NCI-H748 treated with DMSO at 0.1 percent for 48 hours (cell line): ENCODE measurements at places on chromosomes 2 and 18.

GRCh38 chr2:44324971-44325426 is 36.3 kb downstream of the PREPL start:
- no peak for DNase-seq

DNA sequence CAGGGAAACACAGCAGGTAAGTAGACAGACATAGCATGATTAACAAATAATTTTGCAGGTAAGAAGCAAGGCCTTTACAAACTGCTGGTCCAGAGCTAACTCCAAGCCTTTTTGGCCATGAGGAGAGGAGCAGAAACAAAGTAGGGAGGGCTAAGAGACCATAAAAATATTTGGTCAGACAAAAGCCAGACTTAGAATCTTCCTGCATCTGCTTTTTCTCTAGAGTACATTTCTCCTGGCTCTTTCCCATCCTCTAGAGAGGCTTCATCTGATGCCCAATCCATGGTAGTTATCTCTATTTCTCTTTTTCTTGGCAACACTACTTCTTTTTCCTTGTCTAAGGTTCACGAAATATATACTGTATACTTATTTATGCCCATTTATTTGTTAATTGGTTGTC is 577.1 kb downstream of the PIK3C3 start:
- no peak for DNase-seq

- no peak for DNase-seq
These were observed 2.0 kb downstream of the DNAJC27 start for GRCh38 chr2:24969784-24970183.

DNA sequence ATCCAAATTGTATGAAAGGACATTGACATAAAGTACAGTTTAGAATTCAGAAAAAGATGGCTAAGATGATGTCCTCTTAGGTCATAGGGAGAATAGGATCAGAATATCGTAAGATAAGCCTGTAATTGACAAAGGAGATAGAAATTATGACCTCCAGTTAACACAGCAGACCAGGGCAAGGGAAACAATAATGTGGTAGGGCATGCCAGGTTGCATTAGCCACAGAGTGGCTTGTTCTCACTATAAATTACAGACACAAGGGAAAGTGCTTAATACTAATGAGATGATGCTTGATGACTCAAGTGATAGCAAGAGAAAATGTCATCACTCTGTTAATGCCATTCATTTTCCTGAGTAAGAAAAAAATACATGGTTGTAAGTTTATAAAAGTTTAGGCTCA is 48.9 kb upstream of the LRP1B start:
- no peak for DNase-seq

DNA sequence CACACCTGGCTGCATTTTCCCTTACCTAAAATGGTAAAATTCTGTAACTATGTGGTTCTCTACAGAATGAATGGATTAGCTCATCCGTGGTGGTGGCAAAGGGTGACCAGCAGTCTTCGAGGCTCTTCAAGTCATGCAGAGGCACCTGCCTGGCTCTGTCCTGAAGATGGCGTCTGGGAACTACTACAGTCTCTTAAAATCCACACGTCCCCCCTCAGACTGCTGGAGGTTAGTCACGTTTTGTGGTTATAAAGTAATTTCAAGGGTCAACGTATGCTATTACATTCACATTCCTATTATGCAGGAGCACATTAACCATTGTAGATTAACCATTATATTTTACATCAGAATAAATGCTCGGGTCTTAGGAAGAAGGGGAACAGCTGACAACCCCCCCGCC is 616.7 kb downstream of the GALR1 start:
- no peak for DNase-seq

- DNase-seq = no peak
These were observed 350.8 kb downstream of the ALK start for GRCh38 chr2:29570539-29570938.

GRCh38 chr18:62001396-62001795 is 108.6 kb upstream of the RNF152 start:
- no peak for DNase-seq

GRCh38 chr2:134413430-134413829 is 159.6 kb downstream of the MGAT5 start:
- no peak for DNase-seq

- DNase-seq = peak; percentile 46
These were observed 33.4 kb upstream of the KLHL29 start for GRCh38 chr2:23351388-23352141.

DNA sequence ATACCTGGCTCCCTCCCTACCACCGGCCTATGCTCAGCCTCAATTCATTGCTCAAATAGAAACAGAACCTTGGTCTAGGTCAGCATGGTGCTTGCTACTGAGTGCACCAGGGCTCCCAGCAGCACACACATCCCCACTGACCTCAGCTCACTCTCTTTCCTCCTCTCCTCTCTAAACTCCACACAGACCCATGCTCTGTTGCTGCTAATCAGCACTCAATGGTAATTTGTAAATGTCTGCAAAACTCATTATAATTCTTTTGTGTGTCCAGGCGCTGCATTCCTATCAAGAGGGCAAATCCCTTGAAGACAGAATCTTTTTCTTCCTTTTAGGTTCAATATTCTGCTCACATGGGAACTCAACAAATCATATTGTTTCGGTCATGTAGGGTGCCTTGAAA is 382.2 kb downstream of the CLIP4 start:
- DNase-seq = no peak

DNA sequence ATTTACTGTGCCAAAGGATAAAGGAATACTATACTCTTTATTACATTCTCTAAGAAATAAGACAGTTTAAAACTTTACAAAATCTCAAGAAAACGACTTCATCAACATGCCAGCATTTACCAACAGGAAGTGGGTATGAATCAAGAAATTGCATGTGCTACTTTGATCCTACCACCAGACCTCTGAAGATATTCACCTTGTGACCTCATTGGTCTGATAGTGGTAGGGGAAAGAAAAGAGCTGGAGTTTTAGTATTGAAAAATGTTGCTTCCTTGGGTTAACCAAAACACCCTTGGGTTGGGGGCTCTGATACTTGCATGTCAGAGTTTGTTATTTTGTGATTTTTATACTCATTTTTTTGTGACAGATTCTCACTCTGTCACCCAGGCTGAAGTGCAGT is 84.1 kb upstream of the LPIN2 start:
- DNase-seq = no peak

DNA sequence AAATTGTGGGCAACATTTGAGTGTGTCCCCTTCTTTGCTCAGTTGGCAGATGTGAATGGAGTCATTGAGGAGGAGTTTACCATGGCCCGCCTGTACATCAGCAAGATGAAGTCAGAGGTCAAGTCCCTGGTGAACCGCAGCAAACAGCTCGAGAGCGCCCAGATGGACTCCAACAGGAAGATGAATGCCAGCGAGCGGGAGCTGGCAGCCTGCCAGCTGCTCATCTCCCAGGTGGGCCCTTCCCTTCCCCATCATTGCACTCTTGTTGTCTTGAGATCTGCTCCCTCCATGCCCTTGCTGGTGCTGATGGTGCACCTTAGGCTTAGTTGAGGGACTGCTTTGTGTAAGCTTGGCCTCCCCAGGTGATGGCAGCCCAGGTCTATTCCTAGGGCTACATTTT is 47.5 kb upstream of the LYPD6B start:
- peak; percentile 20 for DNase-seq

DNA sequence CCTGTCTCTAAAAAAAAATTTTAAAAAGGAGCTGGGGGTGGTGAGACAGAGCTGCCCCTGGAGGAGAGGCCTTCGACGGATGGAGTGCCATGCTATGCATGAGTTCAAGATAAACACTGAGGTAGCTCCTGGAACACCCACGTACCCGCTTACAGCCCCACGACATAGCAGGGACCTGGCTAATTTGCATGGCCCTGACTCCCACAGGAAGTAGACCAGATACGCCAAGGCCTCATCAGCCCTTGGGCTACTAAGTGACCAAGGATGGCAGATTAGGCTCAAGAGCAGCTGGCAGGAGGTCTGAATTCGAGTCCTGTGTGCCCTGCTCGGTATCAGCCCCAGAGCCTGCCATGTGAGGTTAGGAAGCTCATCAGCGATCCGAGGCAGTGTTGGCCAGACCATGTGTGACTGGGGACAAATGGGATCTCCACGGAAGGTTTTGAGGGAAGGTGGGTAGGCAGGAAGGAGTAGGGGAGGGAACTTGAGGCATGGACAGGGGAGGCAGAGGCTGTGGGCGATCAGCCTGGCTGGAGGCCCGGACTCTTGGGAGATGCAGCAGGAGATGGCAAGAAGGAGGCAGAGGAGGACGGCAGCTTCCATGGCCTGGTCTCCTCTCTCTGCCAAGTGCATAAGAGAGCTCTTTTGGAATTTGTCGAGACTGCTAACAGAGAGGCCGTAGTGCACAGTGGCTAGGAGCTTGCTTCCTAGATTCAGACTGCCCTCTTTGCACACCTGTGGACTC is 218.3 kb downstream of the GLI2 start:
- DNase-seq = no peak

DNA sequence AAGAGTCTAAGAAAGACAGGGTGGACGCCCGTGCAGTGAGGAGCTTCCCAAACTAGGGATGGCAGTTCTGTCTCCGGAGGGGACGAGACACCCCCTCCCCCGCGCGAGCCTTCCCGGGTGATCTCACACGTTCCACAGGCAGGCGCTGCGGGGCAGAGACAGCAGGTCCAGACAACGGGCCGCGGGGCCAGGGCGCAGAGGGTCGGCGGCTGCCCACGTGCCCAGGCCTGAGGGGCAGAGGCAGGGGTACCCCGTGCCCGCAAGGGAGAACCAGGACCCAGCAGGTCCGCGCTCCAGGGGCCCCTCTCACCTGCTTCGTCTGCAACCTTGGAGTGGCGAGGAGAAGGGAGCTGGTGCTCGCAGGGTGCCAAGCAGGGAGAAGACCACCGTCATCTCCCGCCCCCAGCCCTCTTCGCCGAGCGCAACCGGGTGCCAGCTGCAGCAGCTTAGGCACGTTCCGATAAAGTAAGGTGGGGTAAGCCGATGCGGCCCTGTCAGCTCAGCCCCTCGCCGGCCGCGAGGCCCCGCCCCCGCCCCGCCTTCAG is at the start of gene GPR155:
Gene GPR155, minus strand, starts transcription at position 467 of the 545 bp plus-strand sequence. CDS start 5,073 bp downstream, outside the sequence.
- DNase-seq = no peak

- DNase-seq = no peak
These were observed 38.0 kb downstream of the TMX3 start for GRCh38 chr18:68676913-68677312.

- no peak for DNase-seq
These were observed 740.8 kb upstream of the HS6ST1 start for GRCh38 chr2:129059476-129059875.

DNA sequence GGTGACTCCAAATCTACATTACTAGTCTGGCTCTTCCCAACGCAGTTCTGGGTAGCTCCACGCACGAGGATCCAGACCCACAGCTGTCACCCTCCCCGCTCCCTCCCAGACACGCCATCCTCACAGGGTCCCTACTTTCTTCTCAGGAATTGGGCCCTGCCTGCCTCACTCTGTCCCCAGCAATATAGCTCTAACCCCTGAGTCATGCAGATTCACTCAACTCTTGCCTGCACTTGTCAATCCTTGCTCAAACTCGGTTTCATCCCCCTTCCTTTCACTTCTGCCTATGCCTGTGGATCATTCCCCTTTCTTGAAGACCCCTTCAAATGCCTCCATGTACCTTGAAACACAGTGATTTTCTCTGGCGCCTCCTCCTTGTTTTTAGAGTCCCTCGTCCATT is 5.0 kb downstream of the ST8SIA5 start:
- DNase-seq = no peak

- no peak for DNase-seq
These were observed 958.8 kb upstream of the TMEFF2 start for GRCh38 chr2:193153576-193153975.

DNA sequence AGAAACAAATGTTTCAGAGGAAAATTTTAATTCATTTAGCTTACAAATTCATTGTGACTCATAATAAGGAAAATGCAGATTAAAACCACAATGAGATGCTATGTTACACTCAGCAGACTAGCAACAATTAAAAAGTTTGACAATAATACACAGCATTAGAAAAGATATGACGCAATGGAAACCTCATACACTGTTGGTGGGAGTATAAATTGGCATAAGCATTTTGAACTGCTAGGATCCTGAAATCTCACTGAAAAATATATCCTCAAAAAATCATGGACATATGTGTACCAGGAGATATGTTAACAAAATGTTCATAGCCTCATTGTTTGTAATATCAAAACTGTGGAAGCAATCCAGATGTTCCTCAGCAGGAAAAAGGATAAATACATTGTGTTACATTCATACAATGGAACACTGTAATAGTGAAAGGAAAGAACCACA is 13.7 kb downstream of the CALCRL start:
- DNase-seq = no peak

GRCh38 chr2:226251661-226252060 is 548.0 kb downstream of the IRS1 start:
- DNase-seq = no peak

DNA sequence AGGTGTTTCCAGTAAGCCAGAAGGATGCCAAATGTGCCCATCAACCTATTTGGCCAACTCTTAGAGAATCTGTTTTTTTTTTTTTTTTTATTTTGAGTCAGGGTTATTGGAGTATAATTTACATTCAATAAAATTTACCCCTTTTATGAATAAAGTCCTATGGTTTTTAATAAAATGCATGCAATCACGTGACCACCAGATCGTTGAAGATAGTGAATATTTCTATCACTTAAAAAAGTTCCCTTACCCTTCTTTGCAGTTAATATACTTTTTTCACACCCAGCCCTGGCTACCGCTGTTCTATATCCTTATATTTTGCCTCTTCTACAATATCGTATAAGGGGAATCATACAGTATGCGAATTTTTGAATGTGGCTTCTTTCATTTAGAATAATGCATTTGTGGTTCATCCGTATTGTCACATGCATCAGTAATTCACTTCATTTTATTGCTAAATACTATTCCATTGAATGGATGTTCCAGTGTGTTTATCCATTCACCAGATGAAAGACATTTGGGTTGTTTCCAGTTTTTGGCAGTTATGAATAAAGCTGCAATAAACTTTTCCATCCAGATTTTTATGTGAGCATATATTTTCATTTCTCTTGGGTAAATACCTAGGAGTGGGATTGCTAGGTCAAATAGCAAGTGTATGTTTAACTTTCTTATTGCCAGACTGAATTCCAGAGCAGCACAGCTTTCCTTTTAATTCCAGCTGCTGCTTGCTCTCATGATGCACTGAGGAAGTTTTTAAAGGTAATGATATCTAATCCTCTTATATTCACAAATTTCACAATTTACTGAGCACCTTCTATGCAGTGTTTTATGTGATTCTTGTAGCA is 156.3 kb upstream of the NT5C1B start:
- DNase-seq = no peak

DNA sequence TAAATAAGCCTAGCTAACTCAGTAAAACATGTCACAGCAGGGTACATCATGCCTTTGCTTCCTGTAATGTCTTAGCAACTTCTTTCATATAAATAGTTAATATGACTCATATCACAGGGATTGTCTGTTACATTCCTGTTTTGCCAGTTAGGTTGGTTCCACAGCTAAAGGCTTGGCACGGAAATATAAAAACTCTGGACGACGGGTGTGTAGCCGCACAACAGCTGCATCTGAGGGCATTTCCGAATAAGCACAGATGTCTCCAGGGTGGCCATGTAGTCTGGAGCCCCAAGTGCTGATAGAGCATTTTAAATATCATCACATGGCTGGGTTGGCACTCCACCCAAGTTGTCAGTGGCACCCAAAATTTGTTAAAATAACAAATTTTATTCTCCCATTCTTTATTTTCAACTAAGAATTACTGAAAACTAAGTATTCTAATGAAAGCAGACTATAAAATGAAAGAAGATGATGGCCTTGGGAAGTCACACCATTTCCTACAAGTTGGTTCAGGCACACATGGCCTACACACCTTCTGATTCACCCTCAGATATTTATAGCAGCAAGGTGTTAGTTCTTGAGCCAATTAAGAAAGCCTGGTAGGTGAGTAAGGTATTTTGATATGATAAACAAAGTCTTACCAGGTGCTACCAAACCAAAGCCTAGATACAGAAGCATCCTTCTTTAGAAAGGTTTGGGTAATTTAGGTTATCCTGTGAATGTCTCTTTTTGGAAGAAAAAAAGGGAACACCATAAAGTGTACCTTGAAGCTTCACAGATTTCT is 61.8 kb upstream of the STK17B start:
- no peak for DNase-seq
